Stimulated activated CD4-positive, alpha-beta T cell treated with anti-CD3 and anti-CD28 coated beads, Interleukin-12 subunit alpha, Interleukin-12 subunit beta, amount 100 ng/mL, for 48 hours (primary cell): ENCODE measurements at places on chromosomes 5 and 9.

DNA sequence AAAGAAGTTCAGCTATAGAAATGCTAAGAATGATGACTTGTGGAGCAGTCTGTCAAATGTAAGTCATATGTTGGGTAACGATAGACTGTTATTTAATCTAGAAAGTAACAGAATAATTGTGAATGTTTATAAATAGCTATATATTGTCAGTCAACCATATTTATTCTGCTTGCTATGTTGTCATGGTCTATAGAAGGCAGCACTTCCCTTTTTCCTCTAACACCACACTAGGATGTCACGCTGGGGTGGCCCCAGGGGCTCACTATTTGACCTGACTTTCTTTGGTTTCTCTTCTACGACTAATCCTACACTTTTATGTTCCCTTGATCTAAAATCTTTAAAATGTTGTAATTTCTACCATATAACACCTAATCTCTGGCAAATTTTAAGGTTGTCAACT, 20.5 kb downstream of the ERAP2 start:
- DNase-seq: no peak

DNA sequence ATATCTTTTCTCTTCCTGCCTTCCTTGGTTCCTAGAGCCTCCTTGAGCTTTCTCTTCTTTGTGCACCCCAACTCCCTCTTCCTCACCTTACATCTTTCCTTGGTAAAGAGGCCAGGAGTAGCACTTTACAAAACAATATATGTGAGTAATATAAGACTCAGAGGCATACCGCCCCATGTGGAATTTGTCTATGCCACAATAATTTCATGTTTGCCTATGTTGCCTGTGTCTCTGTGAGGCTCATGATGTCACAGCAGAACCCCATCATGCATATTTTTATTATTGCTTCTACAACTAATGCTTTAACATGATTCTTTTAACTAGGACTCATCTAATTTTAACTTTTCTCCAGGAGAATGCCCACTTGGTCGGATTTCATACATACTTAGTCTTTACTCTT, 15.0 kb upstream of the LVRN start:
- no peak for DNase-seq

- no peak for DNase-seq
Observed at GRCh38 chr5:43075319-43076293, 35.5 kb upstream of the ANXA2R start.

GRCh38 chr5:140296289-140296688, 6.6 kb downstream of the PFDN1 start:
- DNase-seq: no peak

- DNase-seq: no peak
Observed at GRCh38 chr5:45491368-45491767, 204.8 kb downstream of the HCN1 start.

DNA sequence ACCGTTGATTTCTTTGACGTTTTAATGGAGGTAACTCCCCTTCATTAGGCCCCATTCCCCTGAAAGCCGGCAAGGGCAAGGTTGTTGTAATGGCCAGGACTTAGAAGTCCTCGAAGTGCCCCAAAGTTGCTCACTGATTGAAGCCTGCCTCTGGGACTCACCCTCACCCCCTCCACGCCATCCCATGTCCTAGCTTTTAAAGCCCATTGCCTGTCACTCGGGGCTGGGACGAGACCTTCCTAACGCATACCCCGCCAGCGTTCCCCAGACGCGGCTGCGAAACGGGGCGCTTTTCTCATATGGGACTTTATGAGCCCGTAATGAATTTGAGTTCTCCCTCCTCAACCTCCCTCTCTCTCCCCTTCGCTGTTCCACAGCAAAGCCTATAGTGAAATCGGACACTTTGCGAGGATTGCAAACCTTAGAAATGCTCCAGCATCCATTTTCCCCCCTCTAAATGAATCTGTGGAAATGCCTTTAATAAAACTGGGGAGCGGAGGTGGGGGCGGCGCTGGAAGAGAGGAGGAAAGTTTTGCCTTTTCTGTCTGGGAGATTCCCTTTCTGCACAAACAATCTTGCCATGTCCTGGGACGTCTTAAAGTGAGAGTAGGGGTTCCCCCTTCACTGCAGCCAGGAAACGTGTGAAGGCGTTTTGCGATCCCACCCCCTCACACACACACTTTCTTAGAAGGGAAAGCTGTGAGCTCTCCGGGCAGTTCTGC, 1.5 kb downstream of the PAPPA start:
- no peak for DNase-seq

GRCh38 chr5:171388816-171389168, 1.1 kb downstream of the NPM1 start:
- DNase-seq: peak; percentile 25

- no peak for DNase-seq
Observed at GRCh38 chr5:80061547-80061946, 26.4 kb downstream of the THBS4 start.

DNA sequence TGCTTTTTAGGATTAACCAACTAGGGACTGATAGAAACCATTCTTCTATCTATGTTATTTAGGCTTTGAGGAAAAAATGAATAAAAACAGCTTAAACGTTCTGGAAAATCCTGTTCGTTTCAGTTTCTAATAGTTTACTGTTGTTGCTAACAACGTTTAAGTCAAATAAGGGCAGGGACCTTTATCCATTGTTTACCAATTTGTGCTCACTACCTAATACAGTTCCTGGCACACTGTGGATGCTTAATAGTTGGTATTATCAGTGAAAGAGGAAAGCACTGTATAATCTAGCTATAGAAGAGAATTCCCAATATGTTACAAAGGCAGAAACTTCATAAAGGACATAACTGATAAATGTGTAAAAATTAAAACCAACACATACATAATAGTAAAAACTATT, 52.5 kb downstream of the ZFR start:
- DNase-seq: no peak

DNA sequence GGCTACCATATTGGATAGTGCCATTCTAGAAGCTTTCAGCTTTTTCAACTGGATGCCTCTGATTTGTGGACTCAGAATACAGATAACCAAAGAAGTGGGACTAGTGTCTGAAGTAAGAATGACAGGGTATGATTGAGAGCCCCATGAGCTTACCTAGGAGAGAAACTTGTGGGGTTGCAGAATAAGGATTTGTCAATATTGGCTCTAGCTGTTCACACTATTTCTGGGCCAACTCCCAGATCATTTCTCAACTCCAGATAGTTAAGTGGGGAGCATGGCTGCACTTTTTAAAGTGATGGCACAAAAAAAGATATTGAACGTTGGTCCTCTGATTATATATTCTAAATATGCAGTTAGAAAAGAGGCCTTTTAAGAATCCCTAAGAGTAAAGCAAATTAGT, 252.1 kb downstream of the DOCK8 start:
- DNase-seq: no peak

- DNase-seq: no peak
Observed at GRCh38 chr9:131179561-131180219, 54.3 kb downstream of the NUP214 start.

- peak; percentile 33 for DNase-seq
Observed at GRCh38 chr5:56669534-56670483, 145.5 kb upstream of the MAP3K1 start.

DNA sequence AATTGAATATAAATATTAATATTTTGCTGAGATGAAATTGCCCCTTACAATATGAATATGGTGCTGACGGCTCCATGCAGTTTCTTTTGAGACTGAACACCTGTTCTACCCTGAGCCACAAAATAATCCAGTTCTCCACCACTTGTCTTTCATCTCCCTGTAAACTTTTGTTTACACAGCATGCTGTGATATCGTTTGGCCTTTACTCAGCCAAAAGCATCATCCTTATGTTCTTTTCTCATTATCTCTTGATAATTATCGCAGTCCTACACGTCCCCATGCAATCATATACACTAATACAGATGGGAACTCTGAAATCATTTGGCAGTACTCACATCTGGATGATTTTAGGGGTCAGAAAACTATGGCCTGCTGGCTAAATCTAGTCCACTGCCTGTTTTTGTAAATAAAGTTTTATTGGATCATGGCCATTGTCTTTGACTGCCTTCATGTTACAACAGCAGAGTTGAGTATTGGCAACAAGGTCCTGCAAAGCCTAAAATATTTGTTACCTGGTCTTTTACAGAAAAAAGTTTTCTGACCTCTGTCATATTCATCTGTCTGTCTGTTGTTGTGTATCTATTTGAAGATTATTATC, 53.3 kb downstream of the AOPEP start:
- no peak for DNase-seq

- DNase-seq: no peak
Observed at GRCh38 chr5:172749076-172749475, 21.9 kb downstream of the DUSP1 start.

- DNase-seq: no peak
Observed at GRCh38 chr5:35671541-35672295, 54.1 kb downstream of the SPEF2 start.
